Right lung (tissue), 10 donors: ENCODE measurements at places on chromosomes 2 and 18. TPM values are rescaled to one million over a fixed set of nuclear protein-coding genes. Genes with fewer than 3 reads are reported as not detected.

Gene REG3G
- polyA plus RNA-seq, result not detected

Gene FASTKD1
- 41.4 TPM for polyA plus RNA-seq

Gene DLGAP1
- polyA plus RNA-seq, result 3.2 TPM

Gene SPDYA
- 4.3 TPM for polyA plus RNA-seq

Gene CRACDL
- polyA plus RNA-seq, result 5.3 TPM

Gene GPR75
- polyA plus RNA-seq, result 4.6 TPM

Gene ALKAL2
- polyA plus RNA-seq, result 9.1 TPM

Gene ASNSD1
- polyA plus RNA-seq, result 71.3 TPM

Gene LIPG
- polyA plus RNA-seq, result 8.4 TPM

Gene MOGAT1
- not detected for polyA plus RNA-seq

Gene CMPK2
- 4.0 TPM for polyA plus RNA-seq

Gene COLEC11
- polyA plus RNA-seq, result 3.7 TPM

Gene MGAT4A
- 19.1 TPM for polyA plus RNA-seq

Gene HJURP
- polyA plus RNA-seq, result 17.2 TPM

Gene POTEF
- 0.12 TPM for polyA plus RNA-seq

Gene RAB6D
- 1.1 TPM for polyA plus RNA-seq

Gene RAB6C
- 0.74 TPM for polyA plus RNA-seq

Gene HOXD4
- 0.99 TPM for polyA plus RNA-seq

Gene CCT7
- 233 TPM for polyA plus RNA-seq

Gene WDFY1
- 72.1 TPM for polyA plus RNA-seq

Gene C2orf66
- 0.21 TPM for polyA plus RNA-seq

Gene IL1F10
- polyA plus RNA-seq, result not detected

Gene CFAP221
- polyA plus RNA-seq, result 17.1 TPM

Gene C2orf15
- 5.2 TPM for polyA plus RNA-seq

Gene ZC3H15
- polyA plus RNA-seq, result 106 TPM

Gene VWC2L
- polyA plus RNA-seq, result not detected

Gene ANKRD30BL
- polyA plus RNA-seq, result 0.81 TPM

Gene IL36RN
- 0.04 TPM for polyA plus RNA-seq

Gene M1AP
- polyA plus RNA-seq, result 0.39 TPM

Gene POTEC
- polyA plus RNA-seq, result 0.03 TPM

Gene NOL4
- polyA plus RNA-seq, result 1.6 TPM

Gene SULT1C2
- polyA plus RNA-seq, result 20.1 TPM

Gene PJVK
- polyA plus RNA-seq, result 14.2 TPM

Gene IHH
- 2.1 TPM for polyA plus RNA-seq

Gene REG1A
- polyA plus RNA-seq, result not detected

Gene BMP10
- polyA plus RNA-seq, result not detected

Gene NYAP2
- polyA plus RNA-seq, result 0.08 TPM

Gene VPS54
- 50.1 TPM for polyA plus RNA-seq

Gene PROKR1
- polyA plus RNA-seq, result 0.18 TPM

Gene EFR3B
- polyA plus RNA-seq, result 5.7 TPM

Gene VWA3B
- 6.5 TPM for polyA plus RNA-seq

Gene OR6B2
- polyA plus RNA-seq, result not detected

Gene RFTN2
- polyA plus RNA-seq, result 19.0 TPM

Gene PLA2R1
- 7.7 TPM for polyA plus RNA-seq

Gene DYSF
- 21.1 TPM for polyA plus RNA-seq

Gene HOXD8
- 1.6 TPM for polyA plus RNA-seq

Gene SLC40A1
- 227 TPM for polyA plus RNA-seq

Gene SH3BP4
- polyA plus RNA-seq, result 26.9 TPM

Gene GMCL1
- 29.0 TPM for polyA plus RNA-seq

Gene CXCR1
- polyA plus RNA-seq, result 0.08 TPM

Gene DYNAP
- polyA plus RNA-seq, result not detected

Gene EFEMP1
- polyA plus RNA-seq, result 157 TPM

Gene TCF7L1
- polyA plus RNA-seq, result 64.7 TPM

Gene CLEC4F
- not detected for polyA plus RNA-seq

Gene CTDP1
- 9.5 TPM for polyA plus RNA-seq

Gene FN1
- 1,824 TPM for polyA plus RNA-seq
